ENCODE measurements at places on chromosomes 3 and 15.
A peak's percentile ranks its signal among the peaks of the same experiment; 100 is the strongest.

GRCh38 chr15:22240403-22240802, 160.1 kb downstream of the OR4M2 start:
- no peak for DNase-seq

DNA sequence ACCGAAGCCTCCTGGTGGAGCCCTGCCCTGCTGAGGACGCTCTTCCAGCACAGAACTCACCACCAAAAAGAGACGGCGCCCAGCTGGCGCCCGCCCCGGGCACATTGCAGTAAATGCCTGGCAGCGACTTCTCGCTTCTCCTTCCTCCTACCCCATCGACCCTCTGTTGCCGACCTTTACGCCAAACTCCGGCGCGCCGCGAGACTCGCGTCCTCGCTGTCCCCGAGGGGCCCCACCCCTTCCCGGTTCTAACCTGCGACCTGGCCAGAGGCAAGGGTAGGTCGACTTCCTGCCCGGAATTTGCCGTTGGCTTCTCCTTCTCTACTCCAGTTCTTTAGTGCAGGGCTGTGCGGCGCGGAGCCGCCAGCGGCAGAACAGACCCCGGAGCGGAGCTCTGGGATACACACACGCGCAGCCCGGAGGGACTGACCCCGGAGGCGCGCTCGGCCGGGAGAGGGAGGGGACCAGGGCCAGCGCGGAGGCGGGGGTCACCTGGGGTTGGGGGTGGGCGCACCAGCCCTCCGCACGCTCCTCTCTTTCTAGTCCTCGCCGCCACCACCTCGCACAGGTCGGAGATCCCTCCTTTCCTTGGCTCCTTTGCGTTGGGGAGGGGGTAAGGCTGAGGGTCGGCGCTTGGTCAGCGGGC, 226.6 kb upstream of the AZI2 start:
- DNase-seq = no peak

DNA sequence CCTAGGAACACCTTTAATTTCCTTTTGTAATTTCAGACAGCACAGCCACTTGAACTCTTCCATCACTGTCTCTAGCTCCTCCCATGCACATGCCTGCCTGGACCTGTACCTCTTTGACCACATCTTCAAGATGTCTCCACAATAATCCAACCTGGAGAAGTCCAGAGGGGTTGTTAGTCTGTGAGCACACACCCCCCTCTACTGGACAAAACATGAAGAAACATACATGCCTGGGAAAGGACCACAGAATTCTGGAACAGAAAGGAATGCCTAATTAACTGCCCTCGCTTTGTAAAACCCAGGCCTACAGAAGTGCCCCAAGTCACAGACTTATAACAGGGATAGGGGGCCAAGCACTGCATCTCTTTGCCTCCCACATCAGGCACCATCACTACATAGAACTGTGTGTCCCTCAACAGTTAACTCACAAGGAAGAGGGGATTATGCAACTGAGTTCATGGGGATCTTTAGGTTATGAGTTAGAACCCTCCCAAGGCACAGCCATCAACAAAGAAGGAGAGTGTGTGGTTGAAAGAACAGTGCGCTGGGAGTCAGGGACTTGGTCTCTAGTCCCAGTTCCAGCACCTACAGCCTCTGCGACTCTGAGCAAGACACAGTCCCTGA, 61.7 kb downstream of the FMN1 start:
- no peak for DNase-seq

- no peak for DNase-seq
These were observed 13.4 kb downstream of the B4GALT4 start for GRCh38 chr3:119227070-119227850.

DNA sequence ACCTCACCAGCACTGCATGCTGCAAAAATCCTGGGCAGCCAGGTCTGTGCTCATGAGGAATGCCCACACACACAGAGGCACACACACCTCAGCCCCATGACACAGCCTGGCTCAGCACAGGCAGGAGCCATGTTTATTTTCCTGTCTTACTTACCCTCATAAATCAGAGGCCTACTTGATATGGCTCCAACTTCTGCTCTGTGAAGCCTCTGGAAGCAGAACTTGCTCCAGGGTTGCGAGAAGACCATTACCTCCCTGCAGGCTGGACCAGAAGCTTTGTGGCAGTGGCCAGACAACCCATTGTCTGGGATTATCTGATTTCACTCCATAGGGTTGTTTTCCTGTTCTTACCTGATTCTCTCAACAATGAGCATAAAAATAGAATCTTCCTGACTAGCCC, 43.8 kb upstream of the CMTM8 start:
- no peak for DNase-seq

- no peak for DNase-seq
These were observed 134.5 kb downstream of the CNTN3 start for GRCh38 chr3:74479915-74480314.

- no peak for DNase-seq
These were observed 27.0 kb upstream of the TFG start for GRCh38 chr3:100682056-100682853.

GRCh38 chr3:152772674-152773225, 62.2 kb upstream of the P2RY1 start:
- DNase-seq = no peak

GRCh38 chr15:43975326-43975725, 148.5 kb downstream of the WDR76 start:
- no peak for DNase-seq

- peak; percentile 35 for DNase-seq
These were observed 1.2 kb upstream of the LCTL start for GRCh38 chr15:66566963-66567531.

- DNase-seq = no peak
These were observed 104.0 kb upstream of the MYRIP start for GRCh38 chr3:39705351-39705900.

DNA sequence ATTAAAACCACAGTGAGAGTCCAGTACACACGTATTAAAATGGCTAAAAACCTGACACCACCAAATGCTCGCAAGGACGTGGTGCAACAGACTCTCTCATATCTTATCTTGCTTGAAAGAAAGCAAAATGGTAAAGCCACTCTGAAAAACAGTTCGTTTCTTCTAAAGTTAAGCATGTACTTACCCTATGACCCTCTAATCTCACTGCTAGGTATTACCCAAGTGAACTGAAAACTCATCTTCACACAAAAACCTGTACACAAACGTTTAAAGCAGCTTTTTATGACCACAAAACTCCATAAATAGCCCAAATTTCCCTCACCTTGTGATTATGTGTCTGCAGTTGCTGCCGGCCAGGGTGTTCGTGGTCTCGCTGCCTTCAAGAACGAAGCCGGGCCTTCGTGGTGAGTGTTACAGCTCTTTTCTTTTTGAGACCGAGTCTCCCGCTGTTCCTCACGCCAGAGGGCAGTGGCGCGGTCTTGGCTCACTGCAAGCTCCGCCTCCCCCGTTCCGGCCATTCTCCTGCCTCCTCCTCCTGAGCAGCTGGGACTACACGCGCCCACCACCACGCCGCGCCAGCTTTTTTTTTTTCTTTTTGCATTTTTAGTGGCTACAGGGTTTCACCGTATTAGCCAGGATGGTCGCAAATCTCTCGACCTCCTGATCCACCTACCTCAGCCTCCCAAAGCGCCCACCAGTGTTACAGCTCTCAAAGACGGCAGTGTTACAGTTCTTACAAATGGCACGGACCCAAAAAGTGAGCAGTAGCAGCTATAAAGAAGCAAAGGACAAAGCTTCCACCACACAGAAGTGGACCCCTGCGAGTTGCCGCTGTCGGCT, 165.4 kb downstream of the TJP1 start:
- DNase-seq = no peak

GRCh38 chr3:69353503-69353902, 32.4 kb downstream of the FRMD4B start:
- no peak for DNase-seq

DNA sequence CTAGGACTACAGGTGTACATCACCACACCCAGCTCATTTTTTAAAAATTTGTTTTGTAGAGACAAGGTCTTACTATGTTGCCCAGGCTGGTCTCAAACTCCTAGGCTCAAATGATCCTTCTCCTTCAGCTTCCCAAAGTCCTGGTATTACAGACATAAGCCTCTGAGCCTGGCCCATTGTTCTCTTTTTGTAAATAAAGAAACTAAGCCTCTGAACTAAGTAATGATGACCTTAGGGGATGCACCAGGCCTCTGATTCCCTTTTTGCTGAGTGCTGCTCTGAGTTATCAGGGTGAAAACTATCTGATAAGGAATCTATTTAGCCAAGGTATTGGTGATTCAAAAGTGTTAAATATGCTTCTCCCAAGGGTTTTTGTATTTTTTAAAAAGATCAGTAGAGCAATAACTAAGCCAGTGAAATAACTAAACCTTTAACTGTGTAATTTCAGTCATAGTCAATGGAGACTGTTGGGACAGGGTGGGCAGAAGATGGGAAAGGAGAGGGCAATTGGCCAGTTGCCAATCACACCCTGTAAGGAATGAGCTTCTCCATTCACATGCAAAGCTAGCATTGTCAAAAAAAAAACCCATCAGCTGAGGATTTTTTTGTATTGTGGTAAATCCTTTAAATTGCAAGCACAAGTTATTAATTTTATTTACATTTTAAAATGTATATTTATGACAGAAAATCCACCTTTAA, 194.8 kb upstream of the PFN2 start:
- no peak for DNase-seq

GRCh38 chr15:83320844-83321243, 36.4 kb upstream of the BNC1 start:
- DNase-seq = no peak

- DNase-seq = no peak
These were observed 580 bp upstream of the RUBCN start for GRCh38 chr3:197737319-197737649.

GRCh38 chr3:58537412-58538301, 667 bp upstream of the ACOX2 start:
- DNase-seq = no peak

GRCh38 chr3:60298141-60298540, 953.1 kb downstream of the FHIT start:
- DNase-seq = no peak

DNA sequence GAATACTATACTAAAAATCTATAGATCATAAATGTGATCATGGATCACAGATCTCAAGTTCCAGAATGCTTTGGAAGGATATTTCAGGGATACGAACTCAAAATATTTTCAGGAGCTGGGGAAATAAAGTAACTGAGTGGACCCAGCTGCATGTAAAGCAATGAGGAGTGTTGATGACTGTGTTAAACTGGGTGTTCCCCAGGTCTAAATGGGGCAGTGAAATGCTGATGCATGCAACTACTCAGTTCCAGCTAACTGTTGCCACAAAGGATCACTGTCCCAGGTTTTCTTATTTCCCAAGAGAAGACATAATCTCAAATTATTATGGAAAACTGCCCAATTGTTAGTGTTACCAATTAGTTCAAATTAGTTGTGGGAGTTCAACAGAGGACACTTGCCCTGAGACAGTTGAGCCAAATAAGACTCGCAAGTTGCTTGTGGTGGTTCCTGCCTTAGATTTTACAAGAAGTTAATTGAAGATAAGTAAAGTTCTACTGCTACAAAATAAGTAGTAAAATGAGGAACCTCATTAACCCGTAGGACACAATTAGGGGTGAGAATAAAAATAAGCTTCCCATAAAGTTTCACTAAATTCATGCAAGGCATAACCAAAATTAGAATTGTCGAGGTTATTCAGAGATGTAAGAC, 66.3 kb upstream of the IL12A start:
- no peak for DNase-seq

DNA sequence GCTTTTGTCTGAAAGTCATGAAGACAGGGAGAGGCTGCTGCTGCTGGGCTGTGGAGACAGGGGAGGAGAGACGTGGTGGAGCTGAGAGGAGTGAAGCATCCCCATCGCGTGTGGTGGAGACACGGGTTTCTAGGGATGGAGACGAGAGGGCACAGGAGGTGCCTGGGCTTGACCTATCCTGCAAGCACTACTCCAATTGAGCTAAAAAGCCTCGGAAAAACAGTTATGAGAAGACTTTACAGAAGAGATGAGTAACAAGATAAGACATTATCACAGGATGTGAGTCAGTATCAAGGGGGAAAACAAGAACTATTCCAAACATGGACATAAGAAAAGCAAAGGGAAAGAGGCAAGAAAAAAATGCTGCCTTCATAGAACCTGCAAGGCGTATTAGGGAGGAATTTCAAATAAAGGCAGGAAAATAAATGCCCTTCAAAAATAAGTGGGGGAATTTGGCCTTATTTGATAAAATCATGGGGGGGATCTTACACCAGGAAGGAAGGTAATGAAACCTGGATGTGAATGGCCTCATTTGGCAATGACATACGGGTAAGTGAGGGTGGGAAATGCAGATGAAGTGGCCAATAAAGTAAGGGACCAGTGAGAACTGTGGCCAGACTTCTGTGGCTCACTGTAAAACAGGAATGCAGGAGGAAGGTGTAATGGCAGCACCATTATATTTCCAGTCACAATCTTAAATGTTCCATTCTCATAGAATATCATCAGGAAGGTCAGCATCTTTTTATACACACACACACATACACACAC, 97.9 kb downstream of the PLD1 start:
- DNase-seq = no peak

DNA sequence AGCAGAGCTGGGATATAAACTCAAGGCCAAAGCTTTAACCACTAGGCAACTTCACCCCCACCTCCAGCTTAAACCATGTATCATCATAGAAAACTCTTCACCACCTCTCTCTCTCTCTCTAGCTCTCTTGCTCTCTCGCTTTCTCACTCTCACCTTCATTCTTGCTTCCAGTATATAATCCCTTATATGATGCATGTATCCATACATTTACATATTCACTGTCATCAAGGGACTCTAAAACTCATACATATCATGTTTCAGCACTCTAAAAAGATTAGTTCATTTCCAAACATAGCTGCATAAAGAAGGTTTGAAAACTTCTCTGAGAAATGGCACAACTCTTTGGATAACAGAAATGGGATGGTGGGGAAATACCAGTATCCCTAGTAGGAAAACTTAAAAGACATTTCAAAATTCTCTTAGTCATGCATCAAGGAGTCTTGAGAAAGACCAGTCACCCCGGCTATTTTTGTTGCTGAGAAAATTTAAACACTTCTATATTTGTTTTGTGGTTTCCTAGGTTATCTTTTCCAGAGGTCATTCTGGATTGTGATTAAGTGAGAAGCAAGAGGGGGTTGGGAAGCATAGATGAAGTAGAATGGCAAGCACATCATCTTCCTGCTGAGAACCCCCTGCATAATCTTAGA, 447.8 kb upstream of the THBS1 start:
- no peak for DNase-seq

DNA sequence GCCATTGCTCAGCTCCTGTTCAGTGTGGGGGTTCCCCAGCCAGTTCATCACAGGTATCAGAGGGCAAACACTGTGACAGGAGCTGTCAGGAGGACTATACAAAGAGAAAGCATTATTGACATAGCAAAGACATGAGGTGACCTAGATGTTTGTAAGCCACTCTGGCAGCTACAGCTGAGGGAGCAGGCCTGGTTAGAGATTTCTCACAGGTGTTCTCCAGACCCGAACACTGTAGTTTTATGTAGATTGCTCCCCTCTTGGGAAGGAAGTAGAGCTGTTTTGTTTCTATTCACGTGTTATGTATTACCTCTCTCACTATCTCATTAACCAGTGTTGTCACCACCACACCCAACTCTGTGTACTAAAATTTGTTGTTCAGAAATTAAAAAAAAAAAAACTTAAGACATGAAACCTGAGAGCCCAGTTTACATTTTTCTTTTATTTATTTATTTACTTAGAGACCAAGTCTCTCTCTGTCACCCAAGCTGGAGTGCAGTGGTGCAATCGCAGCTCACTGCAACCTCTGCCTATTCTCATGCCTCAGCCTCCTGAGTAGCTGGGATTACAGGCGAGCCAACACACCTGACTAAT, 123.7 kb downstream of the RBPMS2 start:
- peak; percentile 28 for DNase-seq
